ENCODE measurements at places on chromosomes 6 and 20.

GRCh38 chr6:155130161-155130853, 133.5 kb upstream of the CLDN20 start:
- H3K4me1 ChIP-seq: no peaks in the 10 kb centered on the region
- DNase-seq: no peak
- no peak overlapping the region for H3K4me3 ChIP-seq
- no peak overlapping the region for H3K27ac ChIP-seq
- no peaks in the 10 kb centered on the region for H3K36me3 ChIP-seq

GRCh38 chr6:22072949-22073348, 223.9 kb downstream of the PRL start:
- no peak overlapping the region for H3K27ac ChIP-seq

DNA sequence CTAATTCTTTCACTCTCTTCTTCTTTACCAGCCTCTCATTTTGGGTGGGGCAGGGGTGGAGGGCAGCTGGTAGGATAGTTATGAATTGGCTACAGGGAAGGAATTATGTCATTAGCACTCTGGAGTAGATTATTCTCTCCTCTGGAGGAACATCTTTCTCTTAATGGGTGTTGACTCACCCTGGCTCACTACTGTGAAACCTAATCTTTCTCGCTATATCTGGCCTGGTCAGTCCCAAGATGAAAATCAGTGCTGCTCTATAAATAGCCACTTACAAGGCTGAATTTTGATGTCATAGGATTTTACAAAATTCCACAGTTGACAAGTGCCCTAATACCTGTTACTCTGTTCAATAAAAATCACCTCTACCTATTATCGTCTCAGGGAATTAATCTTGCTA, 151.3 kb downstream of the COL9A1 start:
- H3K4me3 ChIP-seq: no peak overlapping the region
- H3K27me3 ChIP-seq: no peaks in the 10 kb centered on the region
- DNase-seq: no peak
- H3K27ac ChIP-seq: no peak overlapping the region
- H3K36me3 ChIP-seq: no peaks in the 10 kb centered on the region

- peaks cover 3% of the 10 kb centered on the region for H3K36me3 ChIP-seq
- DNase-seq: no peak
- no peaks in the 10 kb centered on the region for H3K4me1 ChIP-seq
- no peak overlapping the region for H3K27ac ChIP-seq
Observed at GRCh38 chr20:5863040-5863833, 87.1 kb downstream of the TRMT6 start.

DNA sequence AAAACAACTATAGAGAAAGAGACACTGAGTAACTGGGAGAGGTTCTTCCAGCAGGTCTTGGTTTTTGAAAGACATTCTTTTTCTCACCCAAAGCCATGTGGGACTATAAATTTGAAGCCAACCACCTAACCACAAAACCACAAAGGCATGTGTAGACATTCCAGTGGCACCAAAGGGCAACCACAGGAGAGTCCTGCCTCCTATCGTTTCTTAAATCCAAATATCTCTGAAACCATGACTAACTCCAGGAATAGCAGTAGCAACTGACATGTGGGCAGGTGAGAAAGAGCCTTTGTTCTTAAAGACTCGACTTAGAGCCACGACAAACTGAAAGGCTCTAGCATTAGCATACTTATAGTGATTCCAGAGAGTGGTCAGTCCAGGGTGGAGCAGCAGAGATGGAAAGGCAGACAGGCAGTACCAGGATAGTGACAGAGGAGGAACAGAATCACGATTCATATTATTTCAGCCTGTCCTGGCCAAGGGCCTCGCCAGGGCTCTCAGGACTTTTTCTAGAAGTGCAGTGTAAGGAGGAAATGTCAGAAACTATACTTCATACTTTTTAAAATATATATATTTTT, 9.4 kb upstream of the COL9A1 start:
- H3K27me3 ChIP-seq: peaks cover 4% of the 10 kb centered on the region
- H3K27ac ChIP-seq: no peak overlapping the region
- no peaks in the 10 kb centered on the region for H3K36me3 ChIP-seq
- no peak for DNase-seq

GRCh38 chr20:40532103-40532502, 156.9 kb downstream of the MAFB start:
- H3K27ac ChIP-seq: no peak overlapping the region
- H3K36me3 ChIP-seq: no peaks in the 10 kb centered on the region
- H3K4me3 ChIP-seq: no peak overlapping the region
- H3K4me1 ChIP-seq: no peaks in the 10 kb centered on the region

All from T-cell (primary cell).